Cardiac septum (tissue), 1 donor: ENCODE measurements at places on chromosomes 6 and 20. TPM values are rescaled to one million over a fixed set of nuclear protein-coding genes. Genes with fewer than 3 reads are reported as not detected.

DNA sequence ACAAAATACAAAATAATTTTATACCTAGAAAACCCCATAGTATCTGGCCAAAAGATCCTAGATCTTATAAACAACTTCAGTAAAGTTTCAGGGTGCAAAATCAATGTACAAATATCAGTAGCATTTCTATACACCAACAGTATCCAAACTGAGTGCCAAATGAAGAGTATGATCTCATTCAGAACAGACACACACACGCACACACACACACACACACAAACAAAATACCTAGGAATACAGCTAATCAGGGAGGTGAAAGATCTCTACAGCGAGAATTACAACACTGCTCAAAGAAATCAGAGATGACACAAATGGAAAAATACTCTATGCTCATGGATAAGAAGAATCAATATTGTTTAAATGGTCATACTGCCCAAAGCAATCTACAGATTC lies 49.2 kb downstream of the TOMM6 start:
- DNase-seq = no peak

DNA sequence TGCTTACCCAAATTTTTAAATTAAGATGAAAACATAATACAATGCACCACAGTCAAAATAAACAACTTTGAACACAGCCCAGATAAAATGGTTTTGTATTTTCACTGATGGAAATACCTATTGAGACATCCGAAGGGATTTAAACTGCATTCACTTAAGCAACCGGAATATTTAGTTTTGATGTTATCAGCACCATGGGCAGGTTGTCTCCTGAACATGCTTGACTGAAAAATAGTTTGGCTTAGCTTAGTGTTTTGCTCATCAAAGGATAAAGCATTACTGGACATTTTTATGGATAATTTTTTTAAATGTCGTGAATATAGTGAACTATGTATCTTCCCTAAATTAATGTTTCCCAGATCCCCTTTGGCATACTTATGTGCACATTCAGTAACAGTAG lies 177.5 kb downstream of the GJA1 start:
- DNase-seq = no peak

MYT1 gene
- not detected for total RNA-seq

- DNase-seq = no peak
These were observed 234.7 kb downstream of the TAF4 start for GRCh38 chr20:61830991-61831390.

LAMA4 gene
- total RNA-seq = 93.9 TPM

- DNase-seq = no peak
These were observed at the start of gene LY86 for GRCh38 chr6:6588064-6588923. Gene LY86, plus strand, starts transcription at chr6:6588720. Its CDS starts 15 bp downstream, at chr6:6588735.

DNA sequence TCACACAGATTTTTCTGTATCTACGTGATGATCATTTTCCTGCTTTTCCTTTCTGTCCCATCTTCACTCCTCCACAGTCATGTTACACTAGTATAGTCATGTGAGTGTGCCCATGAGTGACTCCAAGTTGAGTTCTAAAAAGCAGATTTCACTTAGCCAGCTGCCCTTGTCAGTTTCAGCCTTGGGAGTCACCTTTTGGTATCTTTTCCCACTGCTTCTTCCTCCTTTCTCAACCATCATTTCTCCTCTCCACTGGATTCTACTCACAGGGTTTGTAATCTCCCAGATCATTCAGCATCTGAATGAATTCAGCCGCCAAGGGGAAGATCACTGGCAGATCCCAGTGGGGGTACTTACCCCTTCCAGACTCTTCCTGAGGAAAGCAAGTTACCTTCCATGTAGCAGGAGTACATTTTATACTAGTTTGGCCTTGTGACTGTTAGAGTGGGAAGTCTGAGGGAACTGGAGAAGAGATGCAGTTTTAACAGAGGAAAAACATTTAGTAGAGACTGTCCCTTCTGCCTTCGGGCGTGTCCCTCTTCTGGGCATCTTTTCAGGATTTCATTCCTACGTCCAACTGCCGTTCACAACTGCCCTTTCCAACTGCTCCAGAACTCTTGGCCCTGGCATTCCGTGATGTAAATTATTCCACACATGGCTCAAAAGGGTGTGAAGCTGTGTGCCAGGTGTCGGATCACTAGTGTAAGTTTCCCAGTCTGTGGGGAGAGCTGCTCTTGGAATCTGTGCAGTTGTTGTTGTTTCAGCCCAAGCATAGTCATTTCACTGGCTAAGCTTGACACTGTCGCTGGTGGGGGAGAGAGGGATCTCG lies 38.9 kb downstream of the BICRAL start:
- DNase-seq = no peak

VNN1 gene
- 0.30 TPM for total RNA-seq

GRCh38 chr20:44649976-44650375 lies 1.5 kb downstream of the ADA start:
- DNase-seq = no peak

DNA sequence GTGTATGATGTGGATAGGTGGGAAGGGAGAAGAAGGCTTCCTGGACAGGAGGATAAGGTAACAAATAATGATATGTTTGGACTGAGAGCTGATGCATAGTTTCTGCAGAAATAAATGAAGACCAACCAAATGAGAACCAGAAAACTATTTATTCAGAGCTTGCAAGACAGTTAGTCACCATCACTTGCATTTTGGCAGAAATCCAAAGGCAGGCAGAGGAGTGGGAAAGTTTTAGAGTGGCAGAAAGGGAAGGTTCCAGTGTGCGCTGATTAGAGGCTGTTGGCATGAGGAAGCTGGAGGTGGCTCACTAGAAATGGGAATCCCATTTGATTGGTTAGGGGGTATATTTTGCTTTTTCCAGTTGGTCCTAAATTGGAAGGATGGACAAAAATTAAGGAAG lies 13.0 kb upstream of the F13A1 start:
- no peak for DNase-seq

GRCh38 chr6:135128268-135128914 lies 52.7 kb upstream of the MYB start:
- DNase-seq = no peak

PROKR2 gene
- not detected for total RNA-seq

NNAT gene
- not detected for total RNA-seq

DNA sequence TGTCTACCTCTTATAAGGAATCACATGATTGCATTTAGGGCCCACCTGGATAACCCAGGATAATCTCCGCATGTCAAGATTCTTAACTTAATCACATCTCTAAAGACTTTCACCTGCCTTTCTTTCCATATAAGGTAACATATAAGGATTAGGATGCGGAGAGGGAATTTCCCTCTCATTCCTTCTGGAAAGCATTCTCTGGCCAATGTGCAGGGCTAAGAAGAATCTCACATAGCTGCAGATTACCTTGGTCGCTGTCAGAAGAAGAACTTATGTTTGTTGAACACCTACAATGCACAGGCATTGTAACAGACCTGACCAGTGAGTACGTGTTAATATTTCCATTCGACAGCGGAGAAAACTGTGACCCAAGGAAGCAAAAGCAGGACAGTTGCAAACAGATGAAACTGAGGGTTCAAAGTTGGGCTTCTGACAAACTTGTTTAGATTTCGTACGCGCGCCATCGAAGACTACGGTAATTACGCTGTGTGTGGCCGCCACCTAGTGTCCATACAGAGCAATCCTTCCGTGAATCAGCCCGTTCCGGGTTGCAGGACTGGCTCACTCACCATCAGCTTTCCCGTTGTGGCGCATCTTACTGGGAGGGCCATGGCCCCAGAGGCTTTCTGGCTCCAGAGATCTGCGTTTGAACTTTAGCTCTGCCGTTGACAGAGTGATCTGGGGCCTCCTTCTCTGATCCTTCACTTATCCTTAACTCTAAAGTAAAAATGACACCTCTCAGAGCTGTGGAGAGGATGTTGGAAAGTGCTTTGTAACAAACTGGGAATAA lies 9.5 kb downstream of the C20orf202 start:
- DNase-seq = peak; percentile 84

VWA7 gene
- total RNA-seq = 21.5 TPM

DNA sequence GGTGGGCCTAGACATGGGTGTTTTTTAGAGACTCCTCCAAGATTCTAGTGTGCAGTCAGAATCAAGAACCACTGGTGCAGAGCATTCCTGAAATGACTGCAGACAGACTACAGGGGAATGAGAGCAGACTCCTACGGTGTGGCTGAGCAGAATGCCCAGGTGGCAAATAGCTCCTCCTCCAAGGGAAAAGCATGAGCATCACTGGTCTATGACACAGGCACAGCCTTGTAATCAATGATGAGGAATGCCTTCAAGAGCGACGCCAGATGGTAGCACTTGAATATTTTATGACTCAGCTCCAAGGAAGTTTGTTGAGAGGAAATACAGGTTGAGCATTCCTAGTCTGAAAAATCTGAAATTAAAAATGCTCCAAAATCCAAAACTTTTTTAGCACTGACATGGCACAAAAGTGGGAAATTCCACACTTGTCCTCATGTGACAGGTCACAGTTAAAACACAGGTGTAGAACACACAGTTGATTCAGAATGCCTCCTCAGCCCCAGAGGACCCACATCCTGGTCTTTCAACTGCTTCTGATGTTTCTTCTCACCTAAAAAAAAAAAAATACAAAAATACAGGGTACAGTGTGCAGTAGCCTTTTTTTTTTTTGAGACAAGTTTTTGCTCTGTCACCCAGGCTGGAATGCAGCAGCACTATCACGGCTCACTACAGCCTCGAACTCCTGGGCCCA lies 10.6 kb upstream of the FAM8A1 start:
- no peak for DNase-seq

MAP3K5 gene
- total RNA-seq = 17.6 TPM

CST2 gene
- total RNA-seq = not detected

DNA sequence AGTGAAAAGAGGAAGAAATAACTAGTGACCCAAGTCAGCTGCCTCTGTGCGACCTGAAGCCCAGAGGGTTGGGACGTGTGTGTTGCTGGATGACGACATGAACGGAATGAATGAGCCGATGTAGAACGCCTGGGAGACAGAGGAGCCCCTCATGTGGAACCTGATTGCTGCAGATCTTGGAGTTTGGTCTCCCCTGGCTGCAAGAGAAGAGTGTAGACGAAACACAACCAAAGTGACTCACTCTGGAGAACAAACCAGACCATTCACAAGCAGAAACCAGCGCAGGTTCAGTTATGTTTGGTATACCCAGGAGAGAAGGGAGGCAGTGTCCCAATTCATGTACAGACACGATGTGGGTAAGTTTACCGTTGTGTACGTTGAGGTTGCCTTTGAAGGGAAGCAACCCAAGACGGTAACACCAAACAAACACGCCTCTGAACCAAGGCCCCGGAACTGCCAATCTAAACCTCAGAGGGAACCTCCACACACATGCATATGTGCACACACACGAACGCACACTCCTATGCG lies 265.9 kb downstream of the BMP7 start:
- peak; percentile 12 for DNase-seq

DCDC2 gene
- total RNA-seq = 0.08 TPM

ANKRD66 gene
- total RNA-seq = not detected

DNA sequence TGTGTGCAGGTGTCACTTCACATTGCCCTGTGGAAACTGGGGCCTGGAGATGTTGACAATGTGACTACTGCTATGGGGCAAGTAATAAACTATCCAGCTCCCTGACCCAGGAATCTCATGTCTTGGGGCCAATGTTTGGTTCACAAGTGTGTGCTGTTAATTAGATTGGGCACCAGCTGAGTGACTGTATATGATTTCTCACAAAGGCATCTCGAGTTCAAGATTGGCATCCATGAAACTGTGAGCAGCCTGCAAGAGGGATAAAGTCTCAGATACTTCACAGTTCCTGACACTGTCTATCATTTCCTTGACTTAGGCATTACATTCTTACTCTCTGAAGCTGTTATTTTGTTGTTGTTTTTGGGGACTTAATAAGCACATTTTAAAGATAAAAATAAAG lies 264.0 kb downstream of the PRKN start:
- no peak for DNase-seq

DNA sequence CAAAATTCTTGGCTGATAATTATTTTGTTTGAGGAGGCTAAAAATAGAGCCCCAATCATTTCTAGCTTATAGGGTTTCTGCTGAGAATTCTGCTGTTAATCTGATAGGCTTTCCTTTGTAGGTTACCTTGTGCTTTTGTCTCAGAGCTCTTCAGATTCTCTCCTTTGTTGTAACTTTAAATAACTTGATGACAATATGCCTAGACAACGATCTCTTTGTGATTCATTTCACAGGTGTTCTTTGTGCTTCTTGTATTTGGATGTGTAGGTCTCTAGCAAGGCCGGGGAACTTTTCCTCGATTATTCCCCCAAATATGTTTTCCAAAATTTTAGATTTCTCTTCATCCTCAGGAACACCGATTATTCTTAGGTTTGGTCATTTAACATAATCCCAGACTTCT lies 376.5 kb upstream of the MAN1A1 start:
- no peak for DNase-seq

NKX2-4 gene
- total RNA-seq = not detected

SLC4A11 gene
- total RNA-seq = 0.35 TPM

GRCh38 chr6:24385536-24386269 lies 17.0 kb upstream of the MRS2 start:
- no peak for DNase-seq

IMPG1 gene
- not detected for total RNA-seq

- no peak for DNase-seq
These were observed 728 bp downstream of the PSMA7 start for GRCh38 chr20:62142252-62143080.

DNA sequence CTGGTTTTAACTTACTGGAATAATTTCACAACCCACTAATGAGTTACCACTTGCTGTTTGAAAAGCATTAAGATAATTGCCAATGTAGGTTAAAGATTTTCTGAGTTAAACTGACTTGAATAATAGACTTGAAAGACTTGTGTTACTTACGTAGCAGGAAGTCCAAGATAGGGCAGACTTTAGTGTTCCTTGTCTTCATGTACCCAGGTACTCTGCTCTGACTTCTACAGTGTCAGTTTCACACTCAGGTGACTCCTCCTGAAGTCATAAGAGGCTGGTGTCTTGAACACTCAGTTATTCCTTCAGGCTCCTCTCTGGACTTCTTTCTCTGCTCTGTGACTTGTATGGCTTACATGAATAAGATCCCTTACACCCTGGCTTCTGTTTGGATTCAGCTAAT lies 76.3 kb upstream of the SGK1 start:
- DNase-seq = no peak

DNA sequence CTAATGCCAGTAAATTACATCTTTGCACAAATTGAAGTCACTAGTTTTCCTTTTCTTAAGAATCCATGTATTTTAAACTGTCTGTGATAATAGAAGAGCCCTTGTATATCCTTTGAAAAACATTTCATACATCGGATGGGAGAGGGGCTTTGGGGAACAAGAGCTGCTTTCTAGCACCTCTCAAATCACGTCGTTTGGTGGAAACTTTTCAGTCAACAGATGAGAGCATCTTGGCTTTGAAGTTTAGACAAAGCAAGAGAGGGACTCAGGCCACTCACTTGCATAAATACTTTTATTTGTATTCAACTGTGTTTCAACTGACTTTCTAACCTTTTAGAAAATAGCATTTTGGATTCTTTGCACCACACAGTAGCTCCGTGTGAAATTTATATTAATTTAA lies 502.3 kb upstream of the IMPG1 start:
- DNase-seq = no peak

- peak; percentile 49 for DNase-seq
These were observed 8.0 kb upstream of the PI16 start for GRCh38 chr6:36946526-36946925.

GCNT2 gene
- total RNA-seq = 37.1 TPM

- no peak for DNase-seq
These were observed 154.5 kb downstream of the CD83 start for GRCh38 chr6:14271789-14272736.

CLVS2 gene
- not detected for total RNA-seq

GRCh38 chr6:101683884-101684283 lies 290.4 kb downstream of the GRIK2 start:
- no peak for DNase-seq

GRCh38 chr6:149080511-149080910 lies 237.0 kb upstream of the TAB2 start:
- no peak for DNase-seq

GSTA2 gene
- not detected for total RNA-seq

EPM2A gene
- 42.9 TPM for total RNA-seq

PPIL6 gene
- 1.2 TPM for total RNA-seq
